ENCODE measurements at places on chromosomes 2 and 18. TPM values are rescaled to one million over a fixed set of nuclear protein-coding genes. Genes with fewer than 3 reads are reported as not detected.

CRYBA2 gene
- polyA plus RNA-seq, result 0.22 TPM

ADD2 gene
- 6.3 TPM for polyA plus RNA-seq

ARHGEF33 gene
- 2.4 TPM for polyA plus RNA-seq

ST6GAL2 gene
- 3.7 TPM for polyA plus RNA-seq

DNA sequence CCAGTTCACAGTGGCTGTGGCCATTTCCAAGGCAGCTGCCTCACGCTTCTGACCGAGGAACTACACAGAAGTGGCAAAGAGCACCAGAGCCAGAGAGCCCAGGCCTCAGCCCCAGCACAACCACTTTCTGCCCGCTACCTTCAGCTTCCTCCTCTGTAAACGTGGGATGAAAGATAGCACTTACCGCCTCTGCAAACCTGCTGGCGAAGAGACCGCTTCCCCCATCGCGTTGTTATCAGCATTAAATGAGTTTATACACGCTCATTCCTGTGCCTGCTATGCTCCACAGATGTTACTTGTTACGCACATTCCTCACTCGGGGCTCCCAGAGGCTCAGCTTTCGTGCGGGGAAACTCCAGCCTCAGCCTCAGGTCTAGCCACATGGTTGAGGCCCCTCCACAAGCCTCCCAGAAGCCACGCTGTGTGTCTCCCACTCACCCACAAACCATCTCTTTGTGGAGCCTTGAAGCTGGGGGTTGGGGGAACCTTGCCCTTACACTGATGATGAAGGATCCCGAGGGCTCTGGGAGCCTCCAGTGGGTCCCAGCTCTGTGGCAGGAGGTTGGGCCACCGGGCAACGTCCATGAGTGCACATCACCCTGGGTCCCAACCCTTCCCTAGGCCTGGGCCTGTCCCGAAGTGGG lies 63.3 kb upstream of the SMAD7 start:
- DNase-seq, result peak; percentile 52
